ENCODE measurements at places on chromosomes 7 and 10.

DNA sequence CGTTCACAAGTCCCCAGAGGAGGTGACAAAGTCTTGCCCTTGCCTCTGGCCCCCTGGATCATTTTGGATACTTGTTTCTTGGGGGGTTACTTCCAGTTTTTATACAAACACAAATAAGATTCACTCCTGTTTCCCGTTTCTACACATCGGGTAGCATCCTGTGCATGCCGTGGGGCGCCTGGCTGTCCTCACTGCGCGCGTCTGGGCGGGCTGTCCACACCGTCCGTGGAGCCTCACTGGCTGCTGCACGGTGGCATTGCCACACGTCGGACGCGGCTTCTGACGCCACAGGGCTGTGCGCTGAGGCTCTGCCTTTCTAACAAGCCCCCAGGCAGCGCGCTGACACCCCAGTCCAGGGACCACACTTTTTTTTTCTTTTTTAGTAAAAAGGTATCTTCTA, 18.4 kb downstream of the BNIP3 start:
- DNase-seq: no peak

- no peak for DNase-seq
These were observed 14.6 kb downstream of the IFIT3 start for GRCh38 chr10:89342206-89342958.

GRCh38 chr7:116542618-116543017, 17.8 kb downstream of the CAV1 start:
- DNase-seq: no peak

GRCh38 chr10:4686644-4686996, 139.4 kb upstream of the AKR1E2 start:
- DNase-seq: no peak

GRCh38 chr7:67346126-67346525, 349.5 kb downstream of the TYW1 start:
- DNase-seq: no peak

DNA sequence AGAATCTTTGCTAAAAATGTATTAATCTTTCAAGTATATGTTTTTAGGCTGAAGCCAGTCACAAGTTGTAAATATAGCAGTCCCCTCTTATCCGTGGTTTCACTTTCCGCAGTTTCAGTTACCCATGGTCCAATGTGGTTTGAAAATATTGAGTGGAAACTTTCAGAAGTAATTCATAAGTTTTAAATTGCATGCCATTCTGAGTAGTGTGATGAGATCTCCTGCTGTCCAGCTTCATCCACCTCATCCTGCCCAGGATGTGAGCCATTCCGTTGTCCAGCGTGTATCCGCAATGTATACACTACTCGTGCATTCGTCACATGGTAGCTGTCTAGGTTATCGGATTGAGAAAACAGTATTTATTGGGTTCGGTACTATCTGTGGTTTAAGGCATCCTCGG, 12.2 kb downstream of the PDCD4 start:
- no peak for DNase-seq

GRCh38 chr7:142939226-142939910, at the start of gene LLCFC1:
Gene LLCFC1 (plus strand): TSS chr7:142939484. CDS start chr7:142939622, 138 bp downstream.
- DNase-seq: no peak

Data from KG1 (cell line).